Daoy (cell line): ENCODE measurements at places on chromosomes 5 and 9. TPM values are rescaled to one million over a fixed set of nuclear protein-coding genes. Genes with fewer than 3 reads are reported as not detected.

HMMR gene
- 78.3 and 106 TPM in 2 replicates for total RNA-seq

DNA sequence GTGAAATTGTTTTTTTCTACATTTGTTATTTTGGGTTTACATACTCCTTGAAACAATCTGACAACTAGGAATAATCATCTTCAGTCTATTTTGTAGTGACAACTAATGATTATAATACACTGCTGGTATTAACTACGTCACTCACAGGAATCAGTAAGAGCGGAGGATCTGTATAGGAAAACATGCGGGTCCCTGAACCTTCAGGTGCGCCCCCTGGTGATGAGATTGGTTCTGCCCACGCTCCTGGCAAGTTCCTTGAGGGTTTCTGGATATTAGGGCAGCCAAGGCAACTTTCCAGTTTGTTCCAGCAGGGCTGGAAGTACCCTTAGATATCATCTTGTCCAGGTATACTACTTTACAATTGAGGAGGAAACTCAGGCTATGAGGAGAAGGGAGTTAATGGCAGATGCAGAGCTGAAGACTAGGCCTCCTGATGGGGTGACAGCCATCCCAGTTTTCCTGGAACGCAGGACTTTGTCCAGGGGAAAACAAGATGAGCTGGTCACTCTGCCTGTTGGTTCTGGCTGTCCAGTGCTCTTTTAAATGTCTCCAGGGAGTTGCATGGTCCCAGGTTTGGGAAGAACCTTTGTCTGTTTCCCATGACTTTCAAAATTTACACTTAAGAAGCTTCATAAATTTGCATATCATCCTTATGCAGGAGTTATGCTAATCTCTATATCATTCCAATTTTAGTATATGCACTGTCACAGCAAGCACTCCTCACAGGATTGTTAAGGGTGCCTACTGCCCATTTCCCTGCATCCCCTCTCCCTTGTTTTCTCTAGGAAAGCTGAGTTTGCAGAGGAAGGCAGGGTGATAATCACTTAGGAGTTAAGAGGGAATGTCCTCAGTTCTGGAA, 14.9 kb upstream of the WNT8A start:
- DNase-seq = peak; percentile 73

DNA sequence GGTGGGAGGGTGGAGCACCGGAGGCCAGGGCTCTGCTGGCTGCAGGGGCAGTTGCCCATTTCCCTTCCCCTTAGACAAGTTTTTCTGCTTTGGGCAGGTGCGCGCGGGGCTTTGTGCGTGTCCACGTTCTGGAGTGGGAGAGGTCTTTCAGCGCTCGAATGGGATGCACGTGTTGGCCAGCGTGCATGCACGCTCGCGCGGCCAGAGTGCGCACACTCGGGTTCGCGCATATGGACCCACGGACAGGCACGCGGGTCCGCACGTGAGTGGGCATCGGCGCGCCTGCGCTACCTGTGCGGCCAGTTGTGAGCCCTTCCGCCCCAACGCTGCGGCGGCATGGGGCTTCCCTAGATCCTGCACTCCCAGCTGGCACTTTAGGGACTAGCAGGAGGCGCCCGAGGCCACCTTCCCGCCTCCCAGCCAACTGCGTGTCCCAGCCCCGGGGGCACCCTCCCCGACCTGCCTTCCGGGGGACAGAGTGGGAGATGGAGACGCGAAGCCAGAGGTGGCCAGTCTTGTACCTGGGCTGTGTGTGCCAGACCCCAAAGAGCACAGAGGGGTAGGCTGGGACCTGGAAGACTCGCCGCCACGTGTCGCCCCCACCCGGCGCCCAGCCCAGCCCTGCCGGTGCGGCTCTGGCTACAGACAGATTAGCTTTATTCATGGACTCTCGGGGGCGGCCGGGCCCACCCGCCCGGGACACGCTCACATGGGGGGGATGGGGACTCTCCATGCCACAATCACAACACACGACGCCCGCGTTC, 9.8 kb upstream of the GPRIN1 start:
- DNase-seq = peak; percentile 38

DNA sequence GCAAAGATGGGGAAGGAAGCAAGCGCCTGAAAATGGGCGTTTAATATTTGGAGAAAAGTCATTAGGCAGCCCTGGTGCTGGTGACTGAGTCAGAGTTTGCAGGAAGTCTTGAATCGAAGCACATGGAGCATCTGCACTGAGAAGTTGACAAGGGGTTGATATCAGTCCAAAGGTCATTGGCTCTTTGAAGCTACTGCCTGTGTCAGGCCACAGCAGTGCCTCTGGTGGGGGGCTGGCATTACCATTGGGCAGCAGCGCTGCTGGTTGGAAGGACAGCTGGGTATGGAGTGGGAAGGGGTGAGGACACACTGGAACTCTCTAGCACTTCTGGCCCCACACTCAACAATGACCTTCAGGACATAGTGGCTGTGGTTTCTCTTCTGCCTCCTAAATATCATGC, 150.4 kb upstream of the ERCC6L2 start:
- no peak for DNase-seq

DNA sequence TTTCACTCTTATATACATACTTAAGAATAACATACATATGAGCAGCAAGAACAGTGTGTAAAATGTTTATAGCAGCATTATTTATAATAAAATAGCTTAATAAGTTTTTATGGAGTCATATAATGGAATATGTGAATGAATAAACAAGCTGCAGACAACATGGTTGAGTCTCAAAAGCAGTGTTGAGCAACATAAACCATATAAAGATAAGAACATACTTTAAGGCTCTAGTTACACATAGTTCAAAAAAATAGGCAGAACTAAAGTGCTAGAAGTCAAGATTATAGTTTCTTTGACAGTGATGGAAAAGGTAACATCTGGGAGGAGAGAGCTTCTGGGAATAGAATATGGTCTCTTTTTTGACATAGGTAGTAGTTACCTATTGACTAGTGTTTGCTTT, 53.7 kb upstream of the ADAMTS19 start:
- no peak for DNase-seq

- DNase-seq = no peak
Observed at GRCh38 chr9:78515108-78515507, 218.2 kb downstream of the PSAT1 start.

SH3RF2 gene
- total RNA-seq = 11.6 and 11.9 TPM in 2 replicates

GRCh38 chr9:130176760-130177159, 4.6 kb downstream of the NCS1 start:
- DNase-seq = no peak
